ENCODE measurements at places on chromosomes 12 and 14.

- peak; percentile 85 for DNase-seq
Observed at GRCh38 chr12:75699728-75700496, 188.5 kb upstream of the KRR1 start.

- peak; percentile 24 for DNase-seq
Observed at GRCh38 chr14:56378046-56378445, 201.6 kb upstream of the TMEM260 start.

DNA sequence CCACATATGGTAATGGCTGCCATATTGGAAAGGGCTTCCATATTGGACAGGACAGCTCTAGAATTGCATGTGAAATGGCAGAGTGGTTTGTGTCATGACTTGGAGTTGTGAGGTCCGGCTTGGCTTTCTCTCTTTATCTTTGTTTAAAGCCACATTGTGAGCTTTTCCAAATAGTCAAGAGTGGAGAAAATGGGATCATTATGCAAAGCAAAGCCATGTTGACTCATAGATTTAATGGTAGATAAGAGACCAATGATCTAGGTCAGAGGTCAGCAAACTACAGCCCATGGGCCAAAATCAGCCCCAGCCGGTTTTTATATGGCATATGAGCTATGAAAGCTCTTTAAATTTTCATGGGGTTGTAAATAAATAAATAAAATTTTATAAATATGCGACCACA, 449.1 kb downstream of the BCL11B start:
- no peak for DNase-seq

DNA sequence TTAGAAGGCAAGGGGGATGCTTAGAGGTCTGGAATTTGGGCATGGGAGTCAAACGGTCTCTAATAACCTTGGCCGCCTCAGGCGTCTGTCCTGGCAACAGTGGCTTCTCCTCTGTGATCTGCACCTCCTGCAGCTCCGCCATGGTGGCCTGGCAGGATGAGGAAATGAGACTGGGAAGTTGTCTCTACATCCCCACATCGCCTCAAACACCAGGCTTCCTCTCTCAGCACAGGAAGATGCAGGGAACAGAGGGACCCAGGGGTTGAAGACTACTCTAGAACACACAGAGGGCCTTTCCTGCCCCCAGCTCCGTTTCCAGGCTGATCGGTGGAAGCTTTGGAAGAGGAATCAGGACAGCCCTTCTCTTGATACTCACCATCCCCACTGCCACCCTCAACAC, 1.7 kb downstream of the NDRG2 start:
- DNase-seq: no peak

DNA sequence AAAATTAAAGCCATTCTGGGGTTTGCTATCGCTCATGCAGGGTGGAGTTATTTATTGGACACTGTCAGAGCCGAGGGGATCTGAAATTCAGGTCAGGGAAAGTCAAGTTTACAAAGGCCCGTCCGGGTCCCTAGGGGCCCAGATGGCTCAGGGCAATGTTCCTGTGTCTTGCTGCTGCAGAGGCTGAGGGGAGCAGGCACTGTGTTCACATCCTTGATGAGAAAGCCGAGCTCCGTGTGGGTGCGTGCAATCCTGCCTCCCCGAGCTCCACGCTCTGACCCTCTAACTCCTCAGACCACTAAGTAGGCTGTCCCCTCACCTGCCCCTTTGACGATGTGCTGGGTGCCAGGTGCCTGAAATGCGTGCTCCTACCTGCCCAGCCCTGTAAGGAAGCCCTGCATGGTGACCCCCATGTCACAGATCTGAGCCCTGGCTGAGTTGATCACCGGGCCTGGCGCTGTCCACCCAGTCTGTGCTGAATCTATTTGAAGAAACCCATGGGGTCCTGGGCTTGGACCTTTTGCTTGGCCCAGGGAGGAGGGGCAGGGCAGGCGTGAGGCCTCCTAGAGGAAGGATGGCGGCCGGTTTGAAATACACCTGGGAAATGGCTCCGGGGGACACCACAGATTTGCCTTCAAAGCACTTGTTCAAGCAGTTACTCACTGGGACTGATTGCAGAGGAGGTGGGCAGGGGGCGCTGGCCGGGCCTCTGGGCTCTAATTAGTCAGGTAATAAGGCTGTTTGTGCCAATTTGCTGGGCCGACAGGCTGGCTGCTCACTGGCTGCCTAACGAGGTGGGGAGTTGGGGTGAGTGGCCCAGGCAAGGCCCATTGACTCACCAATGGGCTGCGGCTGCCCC, 204.3 kb downstream of the KIF26A start:
- no peak for DNase-seq

- DNase-seq: peak; percentile 13
Observed at GRCh38 chr12:109255377-109255776, 53.7 kb downstream of the FOXN4 start.

- no peak for DNase-seq
Observed at GRCh38 chr14:59352961-59353360, 112.2 kb downstream of the GPR135 start.

- DNase-seq: no peak
Observed at GRCh38 chr14:21299562-21300130, 19.8 kb downstream of the RPGRIP1 start.

- peak; percentile 67 for DNase-seq
Observed at GRCh38 chr14:102525219-102525928, 15.8 kb upstream of the ANKRD9 start.

- no peak for DNase-seq
Observed at GRCh38 chr14:82776958-82777357, 1243.3 kb upstream of the SEL1L start.

DNA sequence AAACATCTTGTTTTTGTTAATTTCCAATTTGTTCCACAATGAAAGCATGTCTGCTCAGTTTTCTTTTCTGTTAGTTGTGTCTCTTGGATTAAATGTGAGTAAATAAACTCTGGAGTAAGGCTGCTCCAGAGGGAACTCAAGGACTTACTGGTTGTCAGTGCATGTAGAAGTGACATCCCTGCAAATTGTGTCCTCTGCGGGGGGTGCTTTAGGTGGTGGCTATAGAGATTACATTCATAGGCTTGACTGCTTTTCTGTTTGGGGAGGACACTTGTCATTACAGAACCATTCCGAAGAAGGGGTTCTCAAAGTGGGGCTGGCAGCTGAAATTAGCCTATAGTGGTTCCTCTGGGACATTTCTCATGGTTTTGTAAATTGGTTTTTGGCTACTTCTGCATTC, 8.8 kb downstream of the TMTC2 start:
- DNase-seq: no peak

DNA sequence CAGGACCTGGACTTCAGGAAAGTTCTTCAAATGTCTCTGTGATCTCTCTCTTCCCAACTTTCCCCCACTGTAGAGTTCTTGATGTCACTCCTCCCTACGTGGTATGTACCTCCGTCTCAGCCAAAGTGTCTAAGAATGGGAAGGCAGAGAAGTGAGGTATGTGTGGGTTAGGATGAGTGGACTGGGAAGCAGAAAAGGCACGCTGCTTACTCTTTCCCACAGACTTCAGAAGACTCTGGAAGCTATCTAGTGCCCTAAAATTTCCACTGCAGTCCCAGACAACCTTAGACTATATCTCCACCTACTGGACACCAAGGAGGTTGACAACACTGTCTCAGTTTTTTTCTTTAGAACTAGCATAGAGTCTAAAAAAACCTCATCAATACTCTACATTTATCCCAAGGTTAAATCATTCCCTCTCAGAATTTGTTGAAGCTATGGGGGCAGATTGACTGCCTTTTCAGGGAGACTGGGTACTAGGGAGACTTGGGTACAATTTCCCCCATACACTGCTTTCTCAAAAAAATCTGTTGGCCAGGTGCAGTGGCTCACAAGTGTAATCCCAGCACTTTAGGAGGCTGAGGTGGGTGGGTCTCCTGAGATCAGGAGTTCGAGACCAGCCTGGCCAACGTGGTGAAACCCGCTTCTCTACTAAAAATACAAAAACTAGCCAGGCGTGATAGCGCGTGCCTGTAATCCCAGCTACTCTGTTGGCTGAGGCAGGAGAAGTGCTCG, 20.6 kb upstream of the ITGA5 start:
- DNase-seq: peak; percentile 88

DNA sequence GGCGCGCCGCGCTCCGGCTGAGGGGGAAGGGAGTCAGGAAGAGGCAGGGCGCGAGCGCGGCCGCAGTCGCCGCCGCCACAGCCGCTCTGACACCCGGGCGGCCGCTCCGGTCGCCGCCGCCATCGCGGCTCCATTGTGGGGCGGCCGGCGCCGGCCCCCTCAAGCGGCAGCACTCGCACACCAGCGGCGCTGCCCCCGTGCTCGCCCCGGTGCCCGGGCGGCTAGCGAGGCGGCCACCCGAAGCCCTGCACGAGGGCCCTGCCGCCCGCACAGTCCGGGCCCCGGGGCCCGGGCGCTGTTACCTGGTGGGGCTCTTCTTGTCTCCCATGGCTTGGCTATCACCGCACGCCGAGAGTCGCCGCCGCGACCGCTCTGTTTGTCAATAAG, 202 bp downstream of the YAF2 start:
- no peak for DNase-seq

DNA sequence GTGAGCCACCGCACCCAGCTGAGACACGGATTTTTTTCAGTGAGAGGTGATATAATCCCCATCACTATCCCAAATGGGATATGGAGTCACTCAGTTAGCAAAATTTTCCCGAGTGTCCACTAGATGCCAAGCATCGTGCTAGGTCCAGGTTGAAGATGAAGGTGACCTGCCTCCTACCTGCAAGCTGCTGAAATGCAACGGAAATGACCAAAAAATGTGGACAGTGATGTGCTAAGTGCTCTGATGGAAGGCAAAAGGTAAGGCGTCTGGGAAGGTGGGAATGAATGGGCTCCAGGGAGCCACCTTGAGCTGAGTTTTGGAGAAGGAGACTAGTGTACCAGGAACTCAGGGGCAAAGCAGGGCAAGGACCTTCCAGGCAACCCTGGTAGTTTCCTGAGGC, 64.6 kb downstream of the CALM1 start:
- no peak for DNase-seq

GRCh38 chr14:81837304-81837703, 303.7 kb upstream of the SEL1L start:
- no peak for DNase-seq

- no peak for DNase-seq
Observed at GRCh38 chr12:67595365-67595764, 53.2 kb upstream of the DYRK2 start.

- DNase-seq: no peak
Observed at GRCh38 chr14:20688167-20688839, at the start of gene ANG. Gene ANG (plus strand): TSS chr14:20688764. CDS start chr14:20693565, 4,801 bp downstream.

DNA sequence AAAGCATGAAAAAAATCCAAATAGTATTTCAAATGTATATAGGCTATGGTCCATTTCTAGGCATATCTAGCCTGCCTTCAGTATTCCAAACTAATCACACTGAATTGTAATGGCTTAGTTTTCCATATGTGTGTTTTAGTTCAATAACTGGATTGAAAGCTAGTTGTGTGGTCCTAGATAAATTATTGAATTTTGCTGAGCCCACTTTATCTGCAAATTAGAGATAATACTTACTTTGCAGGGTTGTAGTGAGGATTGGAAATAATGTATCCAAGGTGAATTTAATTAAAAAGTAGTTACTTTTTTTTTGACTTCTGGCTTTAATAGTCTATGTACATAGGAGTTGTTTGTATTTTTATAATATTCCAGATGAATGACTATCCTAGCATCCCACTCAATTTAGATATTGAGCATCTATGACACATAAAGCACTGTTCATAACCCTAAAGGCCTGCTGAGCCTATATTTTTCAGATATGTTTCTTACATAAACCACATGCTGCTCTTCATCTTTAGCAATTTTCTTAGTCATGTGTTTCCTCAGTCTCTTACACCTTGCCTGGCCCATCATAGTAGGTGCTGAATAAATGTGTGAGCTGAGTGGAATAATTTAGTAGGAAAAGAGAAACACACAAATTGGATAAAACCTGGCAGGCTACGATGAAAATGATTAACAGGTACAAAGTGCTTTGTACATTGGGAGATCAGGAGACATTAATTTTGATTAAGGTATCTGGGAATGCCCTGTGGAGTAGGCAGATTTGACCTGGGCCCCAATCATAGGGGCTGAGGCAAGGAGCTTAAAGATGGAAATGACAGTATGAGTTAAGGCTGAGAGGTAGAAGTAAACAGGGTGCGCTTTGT, 1.1 kb upstream of the ATP23 start:
- no peak for DNase-seq

GRCh38 chr12:79590751-79591150, 100.0 kb downstream of the PAWR start:
- DNase-seq: no peak

DNA sequence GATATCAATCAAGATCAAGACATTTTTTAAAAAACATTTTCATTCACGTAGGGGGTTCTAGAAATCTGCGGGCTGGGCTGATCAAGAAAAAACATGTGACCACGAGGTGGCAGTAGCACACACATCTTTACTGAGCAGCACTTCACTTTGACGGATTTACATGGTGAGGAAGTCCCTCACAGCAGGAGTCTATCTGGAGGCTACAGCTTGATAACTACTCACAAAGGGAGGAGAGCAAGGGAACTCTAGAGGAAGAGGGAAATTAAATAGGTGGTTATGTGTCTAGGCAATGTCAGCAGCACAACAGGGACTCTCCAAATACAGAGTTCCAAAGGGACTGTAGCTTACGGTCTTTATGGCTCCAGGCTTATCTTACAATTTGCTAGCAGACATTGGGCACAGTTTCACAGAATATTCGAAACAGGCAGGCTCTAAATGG, 248.1 kb downstream of the DPY19L2 start:
- DNase-seq: peak; percentile 59

DNA sequence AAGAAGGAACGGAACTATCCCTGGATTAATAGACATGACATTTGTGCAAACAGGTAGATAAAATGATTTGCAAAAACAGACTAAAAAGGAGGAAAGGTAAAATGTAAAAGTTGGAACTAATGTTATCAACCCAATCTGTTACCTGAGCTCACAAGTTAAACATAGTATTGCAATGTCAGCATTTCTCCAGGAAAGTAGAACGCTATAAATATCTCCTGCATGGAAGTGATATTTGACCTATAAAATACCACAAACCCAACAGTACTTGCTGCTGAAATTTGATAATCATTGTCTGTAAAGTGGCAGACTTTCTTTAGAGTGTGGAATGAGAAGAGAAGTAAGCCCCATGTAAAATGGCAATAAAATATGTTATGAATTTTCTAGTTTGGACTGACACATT, 1435.7 kb downstream of the LRFN5 start:
- DNase-seq: no peak

- no peak for DNase-seq
Observed at GRCh38 chr14:32339188-32339587, 10.1 kb downstream of the AKAP6 start.

- no peak for DNase-seq
Observed at GRCh38 chr14:52175982-52176502, 91.5 kb upstream of the PTGDR start.

DNA sequence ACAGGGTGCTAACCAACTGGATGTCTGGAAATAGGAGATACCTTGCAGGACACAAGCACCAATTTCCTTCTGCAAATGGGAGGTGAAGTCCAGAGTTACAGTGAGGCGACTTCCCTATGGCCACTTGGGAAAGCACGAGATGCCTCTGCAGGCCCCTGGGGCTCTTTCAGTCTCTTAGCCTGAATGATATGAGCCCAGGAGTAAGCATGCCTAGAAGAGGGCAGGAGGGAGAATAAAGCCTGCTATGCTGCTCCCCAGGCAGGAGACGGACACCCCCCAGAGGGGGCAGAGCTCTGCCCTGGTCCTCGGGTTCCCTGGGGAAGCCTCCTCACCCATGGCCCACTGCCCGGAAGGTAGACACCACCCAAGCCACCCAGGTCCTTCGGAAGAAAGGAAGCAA, 105.1 kb downstream of the GCH1 start:
- no peak for DNase-seq
